ENCODE measurements at places on chromosomes 2 and 18.

DNA sequence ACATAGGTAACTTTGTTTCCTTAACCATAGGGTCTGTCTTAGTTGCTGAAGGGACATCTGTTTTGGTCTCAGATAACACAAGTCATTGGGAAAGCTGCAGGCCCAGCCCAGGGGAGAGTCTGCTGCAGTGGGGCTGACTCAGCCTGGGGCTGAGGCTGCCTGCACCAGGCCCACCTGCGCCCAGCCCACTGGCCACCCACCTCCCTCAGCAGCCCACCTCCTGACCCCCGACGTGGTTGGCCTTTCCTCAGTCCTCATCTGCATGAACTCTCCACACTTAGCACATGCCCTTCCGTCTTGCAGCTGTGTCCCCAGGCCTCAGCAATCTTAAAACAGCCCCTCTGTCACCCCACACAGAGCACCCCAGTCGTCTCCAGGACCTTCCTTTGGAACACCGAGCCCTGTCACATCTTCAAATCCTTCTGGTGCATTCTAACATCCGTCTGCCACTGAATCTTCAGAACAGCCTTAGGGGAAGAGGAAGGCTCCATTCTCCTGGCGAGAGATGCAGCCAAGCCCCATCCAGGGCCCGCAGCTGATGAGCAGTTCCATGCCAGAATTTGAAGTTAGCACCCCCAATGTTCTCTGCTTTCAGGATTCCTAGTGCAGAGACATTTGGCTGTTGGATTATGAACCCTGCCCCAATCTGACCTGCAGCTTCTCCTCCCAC, 231.4 kb downstream of the SEPTIN10 start:
- DNase-seq: peak; percentile 61

- DNase-seq: no peak
Measured at GRCh38 chr2:235551965-235552364, 58.1 kb downstream of the AGAP1 start.

DNA sequence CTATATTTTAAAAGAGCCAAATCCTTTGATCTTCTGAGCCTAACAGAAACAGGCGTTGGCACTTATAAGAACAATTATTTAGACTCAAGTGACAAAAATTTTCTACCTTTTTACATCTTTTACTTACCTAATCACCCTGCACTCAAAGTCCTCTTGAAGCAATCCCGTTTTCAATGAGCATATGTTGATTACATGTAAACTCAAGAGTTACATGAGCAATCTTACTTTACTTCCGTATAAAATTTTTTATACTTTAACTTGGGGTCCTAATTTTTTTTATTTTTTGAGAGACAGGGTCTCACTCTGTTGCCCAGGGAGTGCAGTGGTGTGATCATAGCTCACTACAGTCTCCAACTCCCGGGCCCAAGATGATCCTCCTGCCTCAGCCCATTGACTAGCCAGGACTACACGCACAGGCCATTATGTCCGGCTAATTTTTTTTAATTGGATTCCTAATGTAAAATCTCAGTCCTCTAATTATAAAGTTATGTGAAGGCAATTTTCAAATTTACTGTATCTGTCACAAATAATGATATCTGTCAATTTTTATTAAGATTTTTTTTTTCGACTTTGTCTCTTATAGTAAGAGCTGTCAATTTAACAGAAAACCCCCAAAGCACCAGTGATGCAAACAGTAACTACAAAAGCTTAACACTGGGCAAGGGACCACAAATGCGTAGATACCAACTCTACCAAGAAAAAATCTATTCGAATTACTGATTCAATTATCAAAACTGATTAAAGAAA, 19.1 kb upstream of the STPG4 start:
- DNase-seq: no peak

- DNase-seq: no peak
Measured at GRCh38 chr2:62263076-62263715, 67.3 kb downstream of the B3GNT2 start.

DNA sequence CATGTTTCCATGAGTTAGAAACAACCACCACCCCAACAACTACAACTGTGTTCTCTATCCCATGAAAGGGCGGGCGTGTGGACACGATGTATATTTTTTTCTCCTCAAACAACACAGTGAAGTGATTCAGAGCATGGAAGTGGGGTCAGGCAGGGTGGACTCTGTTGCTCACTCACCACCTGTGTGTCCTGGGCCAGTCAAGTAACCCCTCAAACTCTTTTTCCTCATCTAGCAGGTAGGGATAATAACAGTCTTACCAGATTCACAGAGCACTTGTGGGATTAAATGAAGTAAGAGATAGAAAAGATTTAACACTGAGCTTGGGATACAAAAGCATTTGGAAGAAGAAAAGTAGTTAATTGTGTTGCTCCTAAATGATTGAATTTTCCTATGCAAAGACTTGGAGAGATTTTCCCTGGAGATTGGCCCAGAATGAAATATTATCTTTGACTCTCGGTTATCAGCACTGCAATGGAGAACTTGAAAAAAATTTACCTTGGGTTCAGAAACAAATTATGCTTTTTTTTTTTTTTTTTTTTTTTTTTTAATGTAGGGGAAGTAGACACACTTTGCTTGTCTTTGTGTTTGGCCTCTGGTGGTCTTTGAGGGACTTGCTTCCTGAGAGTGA, 161.9 kb upstream of the EPAS1 start:
- DNase-seq: no peak
